ENCODE measurements at places on chromosomes 3 and 15.

GRCh38 chr15:37900326-37901221 is 33.9 kb upstream of the TMCO5A start:
- DNase-seq: no peak

DNA sequence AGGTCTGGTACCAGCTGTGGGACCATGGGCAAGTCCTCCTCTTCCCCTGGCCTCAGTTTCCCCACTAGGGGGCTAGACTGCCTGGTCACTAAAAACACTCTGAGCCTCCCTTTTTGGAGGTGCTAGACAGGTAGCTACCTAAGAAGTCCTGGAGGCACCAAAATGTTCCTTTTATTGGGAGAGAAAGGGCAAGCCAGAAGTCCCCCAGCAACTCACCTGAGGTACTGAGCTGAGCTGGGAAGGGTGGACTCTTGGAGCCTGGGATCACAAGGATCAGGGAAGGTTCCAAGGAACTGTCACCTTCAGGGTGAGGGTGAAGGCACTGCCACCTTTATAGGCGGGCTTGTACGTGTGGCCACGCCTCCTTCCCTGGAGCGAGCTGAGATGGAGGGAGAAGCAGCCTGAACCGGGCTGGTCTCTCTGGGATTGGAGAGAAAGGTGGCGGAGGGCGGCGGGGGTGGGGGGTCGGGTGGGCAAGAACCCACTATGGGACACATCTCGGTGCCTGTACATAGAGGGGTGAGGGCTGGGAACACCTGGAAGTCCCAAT is at the start of gene CYP1A1:
Gene CYP1A1, minus strand, starts transcription at position 304 of the 550 bp plus-strand sequence. CDS start 2,431 bp downstream, outside the sequence.
- DNase-seq: no peak

- no peak for DNase-seq
Observed at GRCh38 chr3:175093748-175094147, 234.6 kb downstream of the NAALADL2 start.

GRCh38 chr15:86489981-86490380 is 410.3 kb downstream of the AGBL1 start:
- DNase-seq: no peak

DNA sequence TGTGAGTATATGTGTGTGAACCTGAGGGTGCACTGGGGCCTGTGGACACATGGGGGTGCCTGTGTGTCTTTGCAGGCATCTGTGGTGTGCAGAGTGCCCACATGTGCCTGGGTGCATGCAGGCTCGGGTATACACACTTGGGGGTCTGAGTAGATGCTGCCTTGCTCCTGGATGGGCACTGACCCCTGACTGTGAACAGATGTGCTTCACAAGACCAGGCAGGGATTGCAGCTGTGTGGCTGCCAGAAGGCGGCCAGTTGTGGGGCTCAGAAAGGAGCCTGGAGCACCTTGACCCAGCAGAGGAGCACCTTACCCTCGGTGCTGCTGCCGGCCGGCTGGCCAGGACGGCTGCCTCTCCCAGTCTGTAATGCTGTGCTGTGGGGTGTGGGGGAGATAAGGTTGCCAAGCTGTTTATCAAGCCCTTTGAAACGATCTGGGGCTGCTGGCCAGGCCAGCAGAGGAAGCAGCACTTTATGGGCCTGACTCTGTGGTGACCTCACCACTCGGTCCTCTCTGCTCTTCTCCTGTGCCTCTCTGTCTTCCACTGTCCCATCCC is 55.5 kb upstream of the MRPS22 start:
- no peak for DNase-seq

DNA sequence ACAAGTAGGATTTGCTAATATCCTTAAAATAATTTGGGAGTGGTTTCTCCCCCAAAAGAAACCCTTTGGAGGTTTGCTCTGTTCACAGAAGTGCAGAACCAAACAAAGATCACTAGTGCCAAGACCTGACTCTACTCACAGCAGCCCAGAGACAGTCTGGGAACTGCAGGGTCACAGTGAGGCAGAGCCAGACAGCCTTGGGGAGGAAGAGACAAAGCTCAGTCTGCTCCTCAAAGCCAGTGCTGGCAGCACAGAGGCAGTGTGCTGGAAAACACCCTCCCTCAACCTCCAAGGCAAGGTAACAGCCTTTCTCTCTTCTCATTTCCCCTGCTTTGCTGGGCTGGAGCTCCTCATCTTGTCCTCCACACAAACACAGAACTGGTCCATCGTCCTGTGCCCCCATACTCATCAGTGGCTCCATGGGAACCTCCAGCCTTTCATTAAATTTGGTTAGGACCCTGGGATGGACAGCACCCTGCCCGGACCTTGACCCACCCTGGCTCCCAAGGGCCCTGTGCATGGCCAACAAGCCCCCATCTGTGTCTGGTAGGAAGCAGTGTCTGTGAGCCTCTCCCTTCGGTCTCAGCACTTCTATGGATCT is 12.6 kb downstream of the RAB6B start:
- no peak for DNase-seq

Measured in NCI-H774 (cell line).